ENCODE measurements at places on chromosomes 12 and 14.
A peak's percentile ranks its signal among the peaks of the same experiment; 100 is the strongest.

- H3K36me3 ChIP-seq = no peaks in the 10 kb centered on the region
- H3K27ac ChIP-seq = no peak overlapping the region
- no peaks in the 10 kb centered on the region for H3K4me1 ChIP-seq
Measured at GRCh38 chr14:58703161-58703506, 65.4 kb downstream of the DACT1 start.

DNA sequence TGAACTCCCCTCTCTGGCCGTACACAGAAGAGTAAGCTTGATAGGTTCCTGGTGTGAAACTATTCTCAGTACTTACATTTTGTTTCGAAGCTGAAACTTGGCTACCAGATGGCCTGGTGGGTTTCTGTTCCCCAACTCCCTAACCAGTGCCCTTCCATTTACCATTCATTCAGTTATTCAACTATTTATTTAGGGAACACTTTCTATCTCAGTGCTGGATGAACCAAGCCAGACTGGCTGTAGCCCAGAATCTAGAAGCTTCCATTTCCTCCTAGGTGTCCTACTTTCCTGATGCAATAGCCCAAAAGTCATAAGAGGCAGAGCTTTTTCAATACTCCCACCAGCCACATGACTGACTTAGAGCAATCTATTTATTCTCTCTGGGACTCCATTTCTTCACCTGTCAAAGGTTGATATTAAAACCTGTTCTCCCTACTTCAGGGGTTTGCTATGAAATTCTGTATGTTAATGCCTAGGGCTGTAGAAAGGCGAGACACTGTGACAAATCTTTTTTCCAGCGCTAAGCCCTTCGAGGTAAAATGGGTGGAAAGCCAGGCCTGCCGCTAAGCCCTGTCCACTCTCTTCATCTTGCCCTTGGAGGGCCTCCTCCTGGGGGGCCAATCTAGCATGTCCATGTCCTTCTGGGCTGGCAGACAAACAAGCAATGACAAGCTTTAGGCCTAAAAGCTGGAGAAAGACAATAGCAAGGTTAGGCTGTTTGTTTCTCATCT lies 8.1 kb upstream of the IRF2BPL start:
- no peaks in the 10 kb centered on the region for H3K36me3 ChIP-seq
- no peaks in the 10 kb centered on the region for H3K27me3 ChIP-seq
- no peak overlapping the region for H3K27ac ChIP-seq
- H3K4me1 ChIP-seq = peaks cover 13% of the 10 kb centered on the region
- DNase-seq = no peak
- H3K4me3 ChIP-seq = no peak overlapping the region

DNA sequence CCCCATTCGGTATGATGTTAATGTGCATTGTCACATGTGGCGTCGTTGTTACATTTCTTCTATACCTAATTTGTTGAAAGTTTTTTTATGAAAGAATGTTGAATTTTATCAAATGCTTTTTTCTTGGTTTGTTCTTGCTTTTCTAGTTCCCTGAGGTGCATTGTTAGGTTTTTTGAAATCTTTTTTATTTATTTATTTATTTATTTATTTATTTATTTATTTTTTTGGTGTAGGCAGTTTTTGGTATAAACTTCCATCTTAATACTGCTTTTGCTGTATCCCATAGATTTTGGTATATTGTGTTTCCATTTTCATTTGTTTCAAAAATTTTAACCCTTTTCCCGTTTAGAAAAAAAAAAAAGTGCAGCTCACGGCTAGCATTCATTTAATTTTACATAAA lies 121.1 kb upstream of the HMGA2 start:
- no peaks in the 10 kb centered on the region for H3K4me1 ChIP-seq
- H3K27ac ChIP-seq = no peak overlapping the region
- no peaks in the 10 kb centered on the region for H3K36me3 ChIP-seq
- H3K27me3 ChIP-seq = no peaks in the 10 kb centered on the region
- H3K4me3 ChIP-seq = no peak overlapping the region

GRCh38 chr14:50529288-50530179 lies 2.8 kb downstream of the MAP4K5 start:
- H3K4me3 ChIP-seq = no peak overlapping the region
- no peaks in the 10 kb centered on the region for H3K36me3 ChIP-seq
- no peaks in the 10 kb centered on the region for H3K27me3 ChIP-seq
- H3K27ac ChIP-seq = no peak overlapping the region
- no peak for DNase-seq
- H3K4me1 ChIP-seq = no peaks in the 10 kb centered on the region

- DNase-seq = no peak
- no peaks in the 10 kb centered on the region for H3K27me3 ChIP-seq
- H3K4me3 ChIP-seq = no peak overlapping the region
- no peaks in the 10 kb centered on the region for H3K4me1 ChIP-seq
Measured at GRCh38 chr14:57319636-57320192, 50.9 kb downstream of the AP5M1 start.

DNA sequence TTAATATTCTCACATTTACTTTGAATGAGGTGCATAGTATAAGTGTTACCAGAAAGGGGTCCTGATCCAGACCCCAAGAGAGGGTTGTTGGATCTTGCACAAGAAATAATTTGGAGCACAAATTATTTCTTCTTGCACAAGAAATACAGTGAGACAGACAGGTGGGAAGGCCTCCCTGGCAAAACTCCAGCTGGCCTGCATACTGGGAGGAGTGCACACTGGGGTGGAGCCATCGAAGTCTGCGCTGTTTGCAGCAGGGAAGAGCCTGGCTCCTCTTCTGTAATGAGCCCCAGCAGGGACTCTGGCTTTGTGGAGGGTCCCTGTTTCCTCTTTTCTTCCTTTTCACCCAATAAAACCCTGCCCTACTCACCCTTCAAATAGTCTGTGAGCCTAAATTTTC lies 141.6 kb downstream of the GLT1D1 start:
- no peak for DNase-seq
- no peaks in the 10 kb centered on the region for H3K4me1 ChIP-seq
- H3K27ac ChIP-seq = no peak overlapping the region
- H3K36me3 ChIP-seq = no peaks in the 10 kb centered on the region

DNA sequence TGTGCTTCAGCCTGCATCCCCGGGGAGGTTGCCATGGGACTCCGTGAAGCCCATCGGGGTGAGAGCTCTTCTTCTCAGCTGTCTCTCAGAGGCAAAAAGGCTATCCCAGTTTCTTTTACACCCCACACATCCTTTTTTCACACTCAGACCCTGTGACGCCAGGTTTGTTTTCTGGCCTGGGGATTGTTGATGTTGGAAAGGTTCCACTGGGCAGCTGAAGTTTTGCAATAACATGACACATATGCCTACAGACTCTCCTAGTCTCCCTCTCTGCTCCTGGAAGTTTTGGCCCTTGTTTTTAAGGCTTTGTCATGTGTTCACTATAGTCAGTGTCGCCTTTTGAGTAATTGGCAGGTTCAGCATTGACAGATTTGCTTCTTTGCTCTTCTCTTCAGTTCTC lies 118.6 kb downstream of the SMOC1 start:
- H3K27me3 ChIP-seq = no peaks in the 10 kb centered on the region
- H3K27ac ChIP-seq = no peak overlapping the region
- no peaks in the 10 kb centered on the region for H3K36me3 ChIP-seq
- H3K4me3 ChIP-seq = no peak overlapping the region

- no peak overlapping the region for H3K27ac ChIP-seq
- H3K4me3 ChIP-seq = no peak overlapping the region
- H3K36me3 ChIP-seq = no peaks in the 10 kb centered on the region
- DNase-seq = no peak
- H3K27me3 ChIP-seq = no peaks in the 10 kb centered on the region
Measured at GRCh38 chr12:126742241-126742641, 1524.7 kb upstream of the TMEM132C start.

GRCh38 chr12:85955127-85955526 lies 81.0 kb downstream of the NTS start:
- no peak overlapping the region for H3K27ac ChIP-seq
- H3K4me1 ChIP-seq = peaks cover 2% of the 10 kb centered on the region
- DNase-seq = no peak
- no peaks in the 10 kb centered on the region for H3K27me3 ChIP-seq
- no peaks in the 10 kb centered on the region for H3K36me3 ChIP-seq
- no peak overlapping the region for H3K4me3 ChIP-seq

DNA sequence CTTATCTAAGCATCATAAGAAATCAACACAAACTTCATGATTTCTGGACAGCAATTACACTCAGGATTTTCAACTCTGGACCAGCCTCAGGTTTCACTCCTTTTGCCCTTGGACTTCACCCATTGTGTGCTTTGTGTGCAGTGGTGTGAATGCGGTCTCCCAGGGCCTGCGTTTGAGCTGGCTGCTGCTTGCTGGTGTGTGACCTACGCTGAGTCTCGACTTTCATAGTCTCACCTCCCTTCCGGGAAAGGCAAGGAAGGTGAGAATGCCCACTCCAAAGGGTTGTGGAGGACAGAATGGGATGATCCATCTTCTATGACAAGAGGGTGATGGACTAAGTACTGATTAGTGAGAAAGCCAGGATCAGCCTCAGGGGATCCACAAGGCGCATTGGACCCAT lies 228.8 kb downstream of the C12orf75 start:
- H3K27me3 ChIP-seq = no peaks in the 10 kb centered on the region
- no peak overlapping the region for H3K4me3 ChIP-seq
- no peak for DNase-seq
- H3K36me3 ChIP-seq = no peaks in the 10 kb centered on the region

DNA sequence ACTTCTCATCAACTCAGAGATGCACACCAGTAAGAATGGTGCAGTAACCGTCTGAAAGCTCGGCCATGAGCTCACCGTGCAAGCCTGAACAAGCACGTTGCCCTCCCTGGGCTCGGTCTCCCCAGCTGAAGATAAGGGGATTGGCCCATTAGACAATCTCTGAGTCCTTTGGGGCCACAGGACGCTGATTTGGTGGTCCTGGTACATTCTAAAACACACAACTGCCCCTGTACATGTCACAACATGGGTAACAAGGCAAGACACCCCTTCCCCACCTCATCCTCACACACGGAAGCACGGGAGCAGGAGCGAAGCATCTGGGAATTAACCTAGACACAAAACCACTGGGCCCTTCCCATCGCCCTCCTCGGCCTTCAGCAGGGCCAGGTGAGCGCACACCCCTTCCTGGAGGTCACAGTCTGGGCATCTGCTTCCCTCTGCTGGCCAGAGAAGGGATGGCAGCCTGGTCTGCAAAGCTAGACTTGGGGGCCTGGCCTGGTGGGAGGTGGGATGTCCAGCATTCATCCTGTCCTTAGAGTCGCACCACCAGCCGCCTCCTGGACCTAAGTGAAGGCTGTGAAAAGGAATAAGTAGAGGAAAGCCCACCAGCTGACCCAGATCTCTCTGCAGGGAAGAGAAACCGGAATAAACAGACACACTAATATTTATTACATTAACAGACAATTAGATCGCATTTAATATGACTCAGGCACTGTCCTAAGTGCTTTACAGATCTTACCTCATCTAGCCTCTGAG lies 18.9 kb upstream of the SMUG1 start:
- H3K4me3 ChIP-seq = no peak overlapping the region
- peaks cover 7% of the 10 kb centered on the region for H3K27me3 ChIP-seq
- H3K4me1 ChIP-seq = no peaks in the 10 kb centered on the region
- H3K27ac ChIP-seq = no peak overlapping the region
- DNase-seq = peak; percentile 86

DNA sequence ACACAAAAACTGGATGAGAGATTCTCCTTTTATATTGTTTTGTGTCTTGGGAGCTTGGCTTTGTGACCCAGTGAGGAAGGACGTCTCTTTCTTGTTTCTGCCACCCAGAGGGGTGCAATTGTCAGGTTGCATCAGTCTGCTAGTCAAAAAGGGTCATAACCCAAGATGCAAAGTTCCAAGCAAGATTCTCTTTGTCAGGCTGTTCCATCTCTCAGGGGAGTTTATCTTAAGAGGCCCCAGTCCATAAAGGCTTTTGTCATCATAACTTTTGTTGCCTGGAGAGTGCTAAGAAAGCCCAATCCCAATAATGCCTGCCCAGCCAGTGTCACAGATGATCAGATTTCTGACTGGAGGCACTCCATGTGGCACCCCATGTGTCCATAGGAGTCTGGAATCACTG lies 444.9 kb downstream of the TRHDE start:
- no peaks in the 10 kb centered on the region for H3K4me1 ChIP-seq
- H3K4me3 ChIP-seq = no peak overlapping the region
- H3K27ac ChIP-seq = no peak overlapping the region
- DNase-seq = no peak

GRCh38 chr14:83300476-83301064 lies 1766.9 kb upstream of the SEL1L start:
- DNase-seq = peak; percentile 9
- no peaks in the 10 kb centered on the region for H3K4me1 ChIP-seq
- H3K27me3 ChIP-seq = no peaks in the 10 kb centered on the region
- no peaks in the 10 kb centered on the region for H3K36me3 ChIP-seq
- no peak overlapping the region for H3K27ac ChIP-seq
